ENCODE measurements at places on chromosomes 2 and 18.

DNA sequence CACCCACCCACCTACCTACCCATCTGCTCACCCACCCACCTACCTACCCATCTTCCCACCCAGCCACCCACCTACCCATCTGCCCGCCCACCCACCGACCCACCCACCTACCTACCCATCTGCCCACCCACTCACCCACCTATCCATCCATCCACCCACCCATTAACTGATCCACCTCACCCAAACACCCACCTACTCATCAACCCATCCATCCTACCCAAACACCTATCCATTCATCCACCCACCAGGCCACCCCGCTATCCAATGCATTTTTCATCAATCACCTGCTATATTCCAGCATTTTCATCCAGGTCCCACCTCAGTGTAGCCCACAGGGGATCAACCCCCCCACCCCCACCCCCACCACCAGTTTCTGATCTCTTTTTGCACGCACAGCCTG, 121.8 kb downstream of the GLI2 start:
- no peak for DNase-seq

DNA sequence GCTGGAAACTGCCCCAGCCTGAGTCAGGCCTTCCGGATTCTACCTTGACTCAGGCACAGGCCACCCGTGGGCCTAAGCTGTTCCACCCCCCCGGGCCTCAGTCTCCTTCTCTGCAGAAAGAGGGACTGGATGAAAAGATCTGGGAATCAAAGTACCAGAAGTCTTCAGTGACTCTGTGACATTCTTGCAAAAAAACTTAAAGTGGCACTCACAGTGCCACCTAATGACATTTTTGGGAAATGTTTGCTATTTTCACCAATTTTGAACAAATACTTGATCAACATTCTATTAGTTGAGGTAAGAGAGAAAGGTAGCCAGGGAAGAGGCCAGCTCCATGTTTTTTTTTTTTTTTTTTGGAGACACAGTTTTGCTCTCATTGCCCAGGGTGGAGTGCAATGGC, 48.3 kb upstream of the ACAA2 start:
- no peak for DNase-seq

- no peak for DNase-seq
Measured at GRCh38 chr2:6704077-6704476, 161.6 kb downstream of the CMPK2 start.

- no peak for DNase-seq
Measured at GRCh38 chr2:65944213-65944612, 490.7 kb upstream of the MEIS1 start.
